ENCODE measurements at places on chromosomes 7 and 10. TPM values are rescaled to one million over a fixed set of nuclear protein-coding genes. Genes with fewer than 3 reads are reported as not detected.

- DNase-seq = no peak
Observed at GRCh38 chr7:47690902-47691558, 109.1 kb upstream of the TNS3 start.

DNA sequence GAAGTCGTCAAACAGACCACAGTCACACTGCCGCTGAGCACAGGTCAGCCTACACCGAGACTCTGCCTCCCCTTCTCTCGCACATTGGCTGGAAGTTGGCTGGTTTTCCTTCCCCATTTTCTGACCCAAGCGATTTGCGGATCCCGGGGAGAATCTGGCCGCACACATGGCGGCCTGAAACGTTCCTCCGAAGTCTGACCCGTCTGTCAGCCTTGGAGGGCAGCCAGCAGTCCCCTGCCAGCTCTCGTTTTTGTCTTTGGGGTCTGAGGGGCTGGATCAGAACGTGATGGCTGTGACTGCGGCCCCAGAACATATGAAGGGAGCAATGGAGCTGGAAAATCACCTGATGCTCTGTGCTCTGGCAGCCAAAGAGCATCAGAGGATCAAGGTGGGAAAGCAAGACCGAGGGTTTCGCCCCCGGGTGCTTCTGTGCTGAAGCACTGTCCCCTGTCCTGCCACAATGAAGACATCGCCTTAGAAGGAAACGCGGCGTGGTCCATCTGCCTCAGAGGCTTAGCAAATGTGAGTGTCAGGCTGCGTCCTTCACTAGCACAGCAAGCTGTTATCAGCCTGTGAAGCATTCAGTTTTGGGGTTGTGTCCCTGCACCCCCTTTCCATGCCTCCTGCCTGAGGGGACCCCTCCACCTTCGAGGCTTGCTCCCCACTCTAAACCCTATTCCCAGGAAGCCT lies 119.3 kb upstream of the SHH start:
- no peak for DNase-seq

DNA sequence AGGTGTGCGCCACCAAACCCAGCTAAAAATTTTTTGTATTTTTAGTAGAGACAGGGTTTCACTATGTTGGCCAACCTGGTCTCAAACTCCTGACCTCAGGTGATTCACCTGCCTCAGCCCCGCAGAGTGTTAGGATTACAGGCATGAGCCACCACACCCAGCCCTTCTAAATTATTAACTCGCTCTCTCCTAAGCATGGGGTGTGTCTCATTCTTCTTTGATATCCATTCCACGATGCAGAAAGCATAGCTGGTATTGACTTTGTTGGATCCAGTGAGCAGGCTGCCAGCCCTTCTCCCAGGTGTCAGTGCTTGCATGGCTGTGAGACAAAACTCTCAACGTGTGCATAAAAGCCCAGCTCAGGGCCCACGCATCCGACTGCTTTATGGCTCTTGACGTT lies 254.1 kb upstream of the PFKP start:
- no peak for DNase-seq

C1QL3 gene
- not detected for total RNA-seq

IFIT1B gene
- not detected for total RNA-seq

Data from left cardiac atrium (tissue), 4 donors.